ENCODE measurements at places on chromosomes 7 and 10.

- no peaks in the 10 kb centered on the region for H3K27me3 ChIP-seq
- no peaks in the 10 kb centered on the region for H3K36me3 ChIP-seq
- no peak overlapping the region for H3K27ac ChIP-seq
- no peak for DNase-seq
- no peaks in the 10 kb centered on the region for H3K4me1 ChIP-seq
Measured at GRCh38 chr10:71078454-71079145, 133.8 kb upstream of the UNC5B start.

DNA sequence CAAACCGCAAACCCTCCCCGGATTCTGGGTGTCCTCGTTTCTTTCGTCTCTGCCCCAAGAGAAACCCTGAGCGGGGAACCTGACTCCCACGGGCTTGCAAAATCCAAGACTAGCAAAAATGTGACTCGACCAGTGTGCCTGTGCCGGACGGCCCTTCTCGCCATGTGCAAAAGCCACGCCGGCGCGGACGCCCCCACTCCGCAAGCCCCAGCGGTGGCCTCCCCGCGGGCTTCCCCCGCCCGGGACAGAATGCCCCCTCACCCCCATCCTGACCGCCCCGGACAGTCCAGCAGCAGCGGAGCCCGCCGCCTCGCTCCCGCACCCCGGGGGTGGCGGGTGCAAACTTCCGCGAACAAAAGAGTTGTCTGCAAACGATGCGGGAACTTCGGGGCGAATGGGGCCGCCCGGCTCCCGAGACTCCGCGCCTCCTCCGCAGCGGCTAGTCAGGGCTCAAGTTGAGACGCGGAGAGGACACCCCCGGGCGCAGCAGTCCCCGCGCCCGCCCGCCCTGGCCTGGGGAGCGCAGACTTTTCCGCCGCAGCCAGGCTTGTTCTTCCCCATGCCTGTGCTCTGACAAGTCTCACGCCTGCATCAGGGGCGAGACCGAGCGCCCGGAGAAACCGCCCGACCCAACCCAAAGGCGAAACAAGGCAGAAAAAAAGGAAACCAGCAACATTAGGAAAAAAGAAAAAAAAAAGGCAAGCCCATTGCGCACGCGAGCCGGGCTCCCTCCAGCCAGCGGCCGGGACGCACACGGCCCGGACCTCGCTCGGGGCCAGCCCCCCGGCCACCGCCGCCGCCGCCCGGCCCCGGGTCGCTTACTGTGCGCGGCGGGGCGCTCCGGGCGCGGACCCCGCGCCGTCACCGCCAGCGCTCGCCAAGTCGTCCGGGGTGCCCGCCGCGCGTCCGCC lies 732 bp downstream of the FAM53B start:
- DNase-seq, result peak; percentile 81
- no peaks in the 10 kb centered on the region for H3K36me3 ChIP-seq
- H3K4me1 ChIP-seq, result peaks cover 10% of the 10 kb centered on the region
- peak overlapping the region; percentile 66 for H3K27ac ChIP-seq
- no peaks in the 10 kb centered on the region for H3K27me3 ChIP-seq
- H3K4me3 ChIP-seq, result peak overlapping the region; percentile 82

DNA sequence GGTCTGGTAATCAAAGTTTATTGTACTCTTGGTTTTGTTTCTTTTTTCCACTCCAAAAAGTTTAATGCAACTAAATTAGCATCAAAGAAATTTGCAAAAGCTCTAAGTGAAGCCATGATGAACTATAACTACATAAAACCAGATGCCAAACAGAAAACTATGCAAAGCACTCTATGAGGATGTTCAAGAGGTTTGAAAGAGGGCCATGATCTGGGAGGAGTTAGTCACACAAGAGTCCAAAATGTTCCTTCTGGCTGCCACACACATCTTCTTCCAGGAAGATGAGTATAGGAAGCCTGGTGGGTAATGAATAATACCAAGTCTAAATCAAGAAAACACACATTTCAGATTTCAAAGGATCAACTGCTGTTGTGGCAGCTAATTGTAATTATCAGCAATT lies 28.4 kb downstream of the GLI3 start:
- no peaks in the 10 kb centered on the region for H3K36me3 ChIP-seq
- no peak overlapping the region for H3K27ac ChIP-seq
- DNase-seq, result no peak
- H3K4me1 ChIP-seq, result peaks cover 3% of the 10 kb centered on the region
- H3K27me3 ChIP-seq, result no peaks in the 10 kb centered on the region
- H3K4me3 ChIP-seq, result no peak overlapping the region

GRCh38 chr7:30241767-30242166 lies 42.6 kb upstream of the ZNRF2 start:
- no peaks in the 10 kb centered on the region for H3K4me1 ChIP-seq
- no peaks in the 10 kb centered on the region for H3K27me3 ChIP-seq
- DNase-seq, result peak; percentile 11
- no peak overlapping the region for H3K4me3 ChIP-seq
- no peaks in the 10 kb centered on the region for H3K36me3 ChIP-seq
- no peak overlapping the region for H3K27ac ChIP-seq

- H3K4me3 ChIP-seq, result no peak overlapping the region
- no peaks in the 10 kb centered on the region for H3K36me3 ChIP-seq
- peak; percentile 70 for DNase-seq
- H3K27ac ChIP-seq, result no peak overlapping the region
- H3K4me1 ChIP-seq, result peaks cover 5% of the 10 kb centered on the region
- no peaks in the 10 kb centered on the region for H3K27me3 ChIP-seq
Measured at GRCh38 chr10:88114368-88114767, 250.9 kb downstream of the PTEN start.

DNA sequence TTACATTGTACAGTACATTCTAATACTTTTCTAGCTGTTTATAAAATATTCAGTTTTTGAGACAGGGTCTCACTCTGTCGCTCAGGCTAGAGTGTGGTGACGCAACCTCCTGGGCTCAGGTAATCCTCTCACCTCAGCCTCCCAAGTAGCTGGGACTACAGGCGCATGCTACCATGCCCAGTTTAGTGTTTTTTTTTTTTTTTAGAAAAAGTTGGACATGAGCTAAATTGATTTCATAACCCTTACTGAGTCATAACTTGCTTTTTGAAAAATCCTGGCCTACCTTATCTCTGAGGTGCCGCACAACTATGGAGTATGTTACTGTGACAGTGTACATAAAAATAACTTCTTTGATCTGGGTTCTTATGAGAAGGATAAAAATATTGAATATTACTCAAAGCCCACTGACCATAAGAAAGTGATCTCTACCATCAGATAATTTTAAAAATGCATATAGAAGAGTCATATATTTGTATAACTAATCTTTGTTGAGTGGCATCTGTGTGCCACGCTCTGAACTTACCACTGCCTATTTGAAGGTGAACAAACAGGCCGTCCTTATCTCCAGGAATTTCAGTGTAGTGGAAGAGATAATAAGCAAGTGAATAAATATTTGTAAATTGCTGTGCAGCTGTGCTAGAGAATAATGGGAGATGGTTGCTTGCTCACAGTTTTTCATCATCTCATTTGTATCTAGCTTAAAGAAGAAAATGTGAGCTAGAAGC lies 73.2 kb downstream of the PPP1R9A start:
- no peaks in the 10 kb centered on the region for H3K27me3 ChIP-seq
- H3K36me3 ChIP-seq, result no peaks in the 10 kb centered on the region
- no peaks in the 10 kb centered on the region for H3K4me1 ChIP-seq
- H3K4me3 ChIP-seq, result no peak overlapping the region
- peak; percentile 87 for DNase-seq
- H3K27ac ChIP-seq, result no peak overlapping the region

GRCh38 chr10:119863951-119864565 lies 8.6 kb downstream of the MCMBP start:
- DNase-seq, result peak; percentile 22

DNA sequence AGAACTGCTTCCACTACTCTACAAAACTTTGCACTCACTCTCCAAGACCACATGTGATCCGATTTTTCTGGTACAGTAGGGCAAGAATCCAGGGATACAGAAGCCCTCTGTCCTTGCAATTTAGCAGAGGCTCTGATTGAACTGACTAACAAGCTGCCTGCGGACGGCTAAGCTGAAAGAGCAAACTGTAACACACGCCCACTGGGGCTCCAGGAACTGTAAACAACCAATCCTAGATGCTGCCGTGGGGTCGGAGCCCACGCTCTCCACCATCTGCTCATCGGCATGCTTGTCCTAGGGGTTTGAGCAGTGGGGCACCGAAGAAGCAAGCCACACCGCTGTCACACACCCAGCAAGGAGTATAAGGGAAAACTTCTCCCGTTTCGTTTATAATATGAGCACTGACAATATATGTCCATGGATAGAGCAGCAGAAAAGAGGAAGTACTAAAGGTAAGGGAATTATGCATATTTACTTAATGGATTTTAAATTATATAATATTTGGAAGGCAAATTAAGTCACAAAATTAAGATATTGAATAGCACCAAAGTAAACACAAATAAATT lies 634.4 kb upstream of the POT1 start:
- no peaks in the 10 kb centered on the region for H3K27me3 ChIP-seq
- H3K27ac ChIP-seq, result no peak overlapping the region
- no peak overlapping the region for H3K4me3 ChIP-seq
- DNase-seq, result no peak
- no peaks in the 10 kb centered on the region for H3K4me1 ChIP-seq
- no peaks in the 10 kb centered on the region for H3K36me3 ChIP-seq

DNA sequence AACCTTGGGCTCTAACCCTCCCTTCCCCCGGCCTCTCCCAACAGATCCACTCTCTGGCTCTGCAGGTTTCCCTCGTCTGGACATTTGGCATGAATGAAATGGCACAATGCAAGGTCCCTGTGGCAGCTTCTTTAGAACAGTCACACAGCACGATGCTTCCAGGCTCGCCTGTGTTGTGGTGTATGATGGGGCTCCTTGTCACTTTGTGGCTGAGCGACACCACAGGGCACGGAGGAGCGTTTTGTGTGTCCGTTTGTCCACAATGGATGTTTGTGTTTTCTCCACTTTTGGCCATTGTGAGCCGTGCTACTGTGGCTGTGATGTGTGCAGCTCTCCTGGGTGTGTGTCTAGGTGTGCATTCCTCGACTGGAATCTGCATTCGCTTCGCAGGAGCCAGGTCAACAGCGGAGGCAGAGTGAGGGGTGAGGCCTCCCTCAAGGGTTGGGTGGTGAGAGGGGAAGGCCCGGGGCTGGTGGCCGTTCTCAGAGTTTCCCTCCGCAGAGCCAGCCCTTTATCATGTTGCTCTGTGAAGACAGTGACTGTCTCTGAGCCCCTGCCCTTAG lies 22.3 kb upstream of the SHH start:
- H3K4me3 ChIP-seq, result no peak overlapping the region
- H3K27ac ChIP-seq, result no peak overlapping the region
- H3K4me1 ChIP-seq, result no peaks in the 10 kb centered on the region

- H3K27ac ChIP-seq, result no peak overlapping the region
- peaks cover 2% of the 10 kb centered on the region for H3K36me3 ChIP-seq
- no peak overlapping the region for H3K4me3 ChIP-seq
- no peak for DNase-seq
Measured at GRCh38 chr7:133061357-133061756, 20.5 kb downstream of the CHCHD3 start.

DNA sequence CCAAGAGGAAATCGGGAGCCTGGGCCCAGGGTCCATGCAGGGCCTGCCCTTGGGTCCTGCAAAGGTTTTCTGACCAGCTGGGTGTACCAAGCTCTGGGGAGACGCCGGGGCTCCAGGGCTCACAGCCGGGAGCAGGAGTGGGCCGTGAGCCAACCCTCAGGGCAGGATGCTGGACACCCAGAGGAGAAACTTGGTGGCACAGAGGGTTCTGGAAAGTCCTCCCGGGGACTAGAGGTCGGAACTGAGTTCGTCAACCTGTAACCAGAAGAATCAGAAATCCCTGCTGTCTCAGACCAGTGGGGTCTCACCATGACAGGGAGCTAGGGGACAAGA lies 29.2 kb upstream of the PPP2R2D start:
- no peak overlapping the region for H3K27ac ChIP-seq
- no peaks in the 10 kb centered on the region for H3K27me3 ChIP-seq
- no peak overlapping the region for H3K4me3 ChIP-seq
- no peaks in the 10 kb centered on the region for H3K4me1 ChIP-seq
- no peak for DNase-seq
- H3K36me3 ChIP-seq, result no peaks in the 10 kb centered on the region

- H3K27ac ChIP-seq, result no peak overlapping the region
- no peaks in the 10 kb centered on the region for H3K27me3 ChIP-seq
- H3K36me3 ChIP-seq, result no peaks in the 10 kb centered on the region
Measured at GRCh38 chr10:59126991-59127390, 49.5 kb upstream of the PHYHIPL start.

DNA sequence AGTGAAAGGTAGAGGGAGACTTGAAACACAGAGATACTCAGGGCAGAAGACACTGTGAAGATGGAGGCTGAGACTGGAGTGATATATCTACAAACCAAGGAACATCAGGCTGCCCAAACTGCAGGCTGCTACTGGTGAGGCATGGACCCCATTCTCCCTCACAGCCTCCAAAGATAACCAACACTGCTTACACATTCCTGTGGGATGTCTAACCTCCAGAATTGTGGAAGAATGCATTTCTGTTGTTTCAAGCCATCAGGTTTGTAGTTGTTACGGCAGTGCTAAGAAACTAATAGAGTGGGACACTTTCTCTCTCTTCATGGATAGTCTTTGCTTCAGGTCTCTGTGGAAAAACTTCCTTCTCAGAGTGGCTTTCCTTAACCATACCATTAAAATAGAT lies 182.6 kb upstream of the TMEM106B start:
- peaks cover 5% of the 10 kb centered on the region for H3K4me1 ChIP-seq
- H3K27ac ChIP-seq, result no peak overlapping the region
- no peaks in the 10 kb centered on the region for H3K27me3 ChIP-seq
- H3K4me3 ChIP-seq, result no peak overlapping the region
- DNase-seq, result peak; percentile 7

- H3K36me3 ChIP-seq, result no peaks in the 10 kb centered on the region
- no peak overlapping the region for H3K4me3 ChIP-seq
- no peaks in the 10 kb centered on the region for H3K27me3 ChIP-seq
- DNase-seq, result no peak
- H3K27ac ChIP-seq, result no peak overlapping the region
- no peaks in the 10 kb centered on the region for H3K4me1 ChIP-seq
Measured at GRCh38 chr7:10225275-10225674, 748.4 kb upstream of the PHF14 start.

DNA sequence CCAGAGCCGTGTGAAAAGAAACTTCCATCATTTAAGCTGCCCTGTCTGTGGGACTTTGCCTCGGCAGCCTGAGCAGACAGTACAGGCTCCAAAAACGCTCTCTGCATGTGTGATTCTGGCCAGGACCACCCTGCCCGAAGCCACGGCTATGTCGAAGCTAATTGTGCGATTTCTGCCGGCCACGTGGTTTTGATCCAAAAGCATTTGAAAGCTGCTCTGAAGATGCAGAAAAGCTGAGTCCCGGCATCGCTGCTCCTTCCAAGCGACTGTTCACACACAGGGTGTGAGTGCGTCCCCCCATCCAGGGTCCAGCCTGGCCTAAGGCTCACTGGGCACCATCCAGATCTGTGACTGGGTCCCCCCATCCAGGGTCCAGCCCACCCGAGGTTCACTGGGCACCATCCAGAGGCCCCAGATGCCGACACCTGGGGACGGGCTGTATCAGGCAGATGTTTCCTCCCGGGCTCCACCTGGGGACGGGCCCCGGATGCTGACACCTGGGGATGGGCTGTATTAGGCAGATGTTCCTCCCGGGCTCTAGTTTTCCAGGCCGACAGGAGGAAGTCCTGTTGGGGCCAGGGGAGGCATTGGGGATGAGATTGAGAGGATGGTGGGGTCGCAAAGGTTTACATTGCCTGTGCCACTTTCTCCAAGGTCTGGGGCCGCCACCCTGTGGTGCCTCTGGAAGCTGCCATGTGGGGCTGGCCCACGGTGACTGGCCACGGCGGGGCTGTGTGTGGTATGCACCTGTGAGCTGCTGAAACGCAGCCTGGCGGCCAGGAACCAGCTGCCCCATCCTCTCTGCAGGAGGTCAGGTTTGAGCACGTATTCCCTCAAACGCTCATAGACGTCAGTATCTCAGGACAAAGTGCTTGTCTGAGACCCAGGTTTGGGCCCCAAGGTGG lies 527.4 kb downstream of the DNAJB6 start:
- H3K27me3 ChIP-seq, result no peaks in the 10 kb centered on the region
- no peak overlapping the region for H3K4me3 ChIP-seq
- H3K36me3 ChIP-seq, result no peaks in the 10 kb centered on the region
- no peak for DNase-seq
- no peaks in the 10 kb centered on the region for H3K4me1 ChIP-seq

Measured in trophoblast cell (in vitro differentiated cells and primary cell).